Ovary (tissue), 10 donors: ENCODE measurements at places on chromosomes 2 and 18. TPM values are rescaled to one million over a fixed set of nuclear protein-coding genes. Genes with fewer than 3 reads are reported as not detected.

Gene NT5C1B
- polyA plus RNA-seq, result not detected

Gene CHST9
- polyA plus RNA-seq, result 0.27 TPM

- no peak for DNase-seq
Observed at GRCh38 chr18:37282386-37283037, 283.1 kb downstream of the CELF4 start.

GRCh38 chr18:47917923-47918610, 12.4 kb downstream of the SMAD2 start:
- DNase-seq, result no peak
